Stimulated activated CD4-positive, alpha-beta T cell treated with anti-CD3 and anti-CD28 coated beads, Interleukin-4, amount 100 ng/mL, for 24 hours (primary cell): ENCODE measurements at places on chromosomes 2 and 18.
A peak's percentile ranks its signal among the peaks of the same experiment; 100 is the strongest.

DNA sequence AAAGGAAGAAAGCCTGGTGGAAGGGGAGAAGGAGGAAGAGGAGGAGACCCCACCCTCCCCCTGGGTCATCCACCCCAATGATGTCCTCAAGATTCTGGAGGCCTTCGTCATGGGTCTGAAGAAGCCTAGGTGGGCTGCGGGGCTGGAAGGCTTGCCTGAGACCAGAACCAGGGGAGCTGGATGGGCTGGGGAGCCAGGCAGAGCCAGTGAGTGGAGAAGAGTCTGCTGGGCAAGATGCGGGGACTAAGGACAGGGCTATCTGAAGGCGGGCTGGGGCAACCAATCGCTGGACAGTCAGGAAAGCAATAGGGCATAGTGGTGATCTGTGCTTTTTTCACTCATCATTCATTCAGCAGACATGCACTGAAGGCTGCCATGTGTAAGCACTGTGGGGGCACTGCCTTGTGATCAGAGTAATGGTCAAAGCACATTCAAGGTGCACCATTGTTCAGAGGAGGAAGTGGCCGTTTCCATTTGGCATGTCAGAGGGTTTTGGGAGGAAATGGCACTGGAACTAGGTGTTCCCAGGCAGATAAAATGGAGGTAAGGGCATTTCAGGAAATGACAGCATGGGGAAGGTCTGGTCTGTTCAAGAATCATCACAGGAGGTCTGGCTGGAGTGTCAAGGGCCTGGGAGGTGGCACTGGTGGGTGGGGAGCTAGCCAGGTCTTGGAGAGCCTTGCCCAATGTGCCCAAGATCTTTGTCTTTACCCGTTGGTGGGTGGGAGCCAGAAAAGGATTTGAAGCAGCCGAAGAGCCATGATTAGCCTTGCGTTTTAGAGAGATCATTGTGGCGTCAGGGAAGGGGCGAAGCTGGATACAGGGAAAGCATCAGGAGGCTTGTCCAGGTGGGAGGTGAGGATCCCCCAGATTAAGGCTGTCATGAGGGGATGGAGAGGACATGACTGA lies 24.2 kb downstream of the OTOF start:
- no peak for DNase-seq

GRCh38 chr2:23813438-23813837 lies 113.5 kb downstream of the ATAD2B start:
- DNase-seq, result no peak

DNA sequence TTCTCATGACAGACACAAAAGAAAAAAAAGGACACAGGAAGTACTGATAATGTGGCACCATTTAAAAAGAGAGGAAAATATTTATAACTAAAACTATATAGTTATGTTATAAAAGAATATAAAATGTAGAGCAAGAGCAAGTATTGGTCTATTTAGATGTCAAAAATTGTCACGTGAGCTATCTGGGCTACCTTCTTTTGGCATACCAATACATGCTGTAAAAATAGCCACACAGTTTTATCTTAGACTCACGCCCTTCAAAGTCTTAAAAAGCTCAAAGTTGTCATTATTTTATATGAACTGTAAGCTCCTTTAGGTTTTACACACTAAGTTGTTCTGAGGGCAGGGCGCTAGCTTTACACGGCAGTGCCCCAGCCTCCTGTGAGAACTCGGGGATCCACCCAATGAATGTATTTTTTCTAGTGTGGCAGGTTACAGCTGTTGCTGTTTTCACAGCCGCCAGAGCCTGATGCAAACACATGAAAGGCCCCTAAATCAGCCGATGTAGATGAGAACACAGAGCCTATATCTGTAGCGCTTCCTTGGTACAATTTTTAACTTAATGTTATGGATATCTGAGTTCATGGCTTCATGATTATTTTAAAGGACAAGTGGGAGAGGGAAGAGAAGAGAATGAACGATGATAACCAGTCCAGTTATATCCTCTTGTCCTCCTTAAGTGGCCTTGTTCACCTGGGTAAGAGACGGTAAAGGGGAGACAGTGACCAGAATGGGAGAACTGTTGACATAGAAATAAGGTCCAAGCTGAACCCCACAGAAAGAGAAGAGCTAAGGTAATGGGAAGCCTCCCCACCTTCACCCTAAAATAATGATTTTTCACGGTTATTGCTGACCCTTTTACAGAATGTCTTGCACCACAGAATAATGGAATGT lies 130.8 kb downstream of the CACNB4 start:
- DNase-seq, result no peak

DNA sequence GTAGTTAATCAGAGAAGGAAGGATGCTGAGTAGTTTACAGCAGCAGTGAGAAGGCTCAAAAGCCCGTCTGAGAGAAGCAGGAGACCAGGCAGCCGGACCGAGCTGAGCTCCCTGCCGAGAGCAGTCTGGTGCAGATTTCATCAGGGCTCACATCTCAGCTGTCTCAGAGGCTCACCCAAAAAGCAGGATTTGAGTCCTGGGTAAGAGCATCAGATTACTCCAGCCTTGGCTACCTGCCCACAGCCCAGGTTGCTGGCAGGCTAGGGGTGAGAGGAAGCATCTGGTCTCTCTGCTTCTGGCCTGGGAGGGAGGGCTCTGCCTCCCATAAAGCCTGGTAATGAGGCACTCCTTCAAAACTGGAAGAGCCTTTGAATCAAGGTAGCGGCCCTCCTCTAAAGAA lies 140.5 kb downstream of the ST6GAL2 start:
- no peak for DNase-seq

GRCh38 chr2:67393237-67393636 lies 3.9 kb upstream of the ETAA1 start:
- DNase-seq, result no peak

DNA sequence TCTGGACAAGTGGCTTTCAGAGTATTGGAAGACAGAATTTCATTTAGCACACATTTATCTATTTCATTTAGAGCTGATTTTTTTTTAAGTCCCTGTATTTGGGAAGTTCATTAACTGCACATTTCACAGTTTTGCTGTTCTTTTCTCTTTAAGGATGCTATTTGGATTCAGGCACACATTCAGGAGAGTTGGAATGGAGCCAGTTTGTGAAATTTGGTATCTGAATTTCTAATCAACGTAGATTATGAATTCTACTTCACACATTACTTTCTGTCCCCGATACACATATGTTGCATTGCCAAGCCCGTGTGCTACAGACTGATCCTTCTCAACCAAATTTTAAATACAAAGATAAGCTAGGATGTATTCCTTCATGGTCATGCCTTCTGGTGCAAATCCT lies 503.9 kb downstream of the IRS1 start:
- DNase-seq, result no peak

DNA sequence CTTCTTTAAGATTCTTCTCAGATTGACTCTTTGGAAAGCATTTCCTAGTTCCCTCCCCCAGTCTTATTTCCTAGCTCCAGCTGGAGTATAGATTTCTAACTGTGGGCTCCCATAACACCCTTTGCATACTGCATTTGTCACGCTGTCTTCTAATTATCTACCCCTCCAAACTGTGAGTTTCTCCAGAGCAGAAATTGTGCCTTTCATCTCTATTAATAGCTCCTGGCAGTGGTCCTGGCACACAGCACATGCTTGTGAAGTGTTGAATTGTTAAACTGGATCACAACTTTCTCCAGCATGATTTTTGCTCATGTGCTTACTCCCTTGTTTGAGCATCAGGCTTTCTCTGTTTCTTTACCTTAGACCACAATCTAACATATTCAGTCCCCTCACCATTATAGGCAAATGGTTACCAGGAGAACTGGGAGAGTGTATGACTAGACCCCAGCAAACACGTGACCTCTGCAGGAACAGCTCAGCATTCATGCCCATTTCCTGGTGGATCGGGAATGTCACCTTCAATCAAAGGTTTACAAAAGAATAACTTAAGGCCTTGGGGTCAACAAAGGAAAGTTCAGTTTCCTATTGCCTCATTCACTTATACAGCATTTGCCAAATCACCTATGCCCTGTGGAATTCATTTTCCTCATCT lies 175.7 kb upstream of the TANK start:
- no peak for DNase-seq

DNA sequence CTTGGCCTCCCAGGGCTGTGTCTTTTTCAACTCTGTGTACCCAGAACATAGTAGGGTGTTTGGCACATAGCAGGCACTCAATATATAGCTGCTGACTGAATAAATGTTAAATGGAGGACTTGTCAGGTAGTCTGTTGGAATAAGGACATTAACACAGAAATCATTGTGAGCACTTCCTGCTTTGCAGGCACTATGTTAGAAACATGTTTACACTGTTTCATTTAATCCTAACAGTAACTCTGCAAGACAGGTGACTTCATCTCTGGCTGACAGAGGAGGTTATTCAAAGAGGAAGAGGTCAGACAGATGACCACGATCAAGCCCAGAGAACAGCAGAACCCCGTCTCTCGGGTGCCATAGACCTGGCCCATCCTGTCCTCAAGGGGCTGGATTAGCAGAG lies 28.0 kb upstream of the PIEZO2 start:
- no peak for DNase-seq

DNA sequence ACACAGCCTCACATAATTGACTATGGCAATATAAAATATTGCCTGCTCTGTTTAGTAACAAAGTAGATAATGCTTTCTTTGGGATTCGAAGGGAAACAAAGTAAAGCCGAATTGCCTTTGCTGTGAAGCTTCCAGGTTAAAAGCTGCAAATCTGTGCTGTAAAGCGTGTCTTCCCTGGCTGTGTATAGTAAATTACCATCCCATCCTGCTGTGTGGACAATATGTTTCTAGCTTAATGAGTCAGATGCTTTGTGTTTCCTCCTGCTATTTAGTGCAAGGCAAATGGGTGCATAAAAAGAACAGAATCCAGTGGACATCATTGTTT lies 265.1 kb downstream of the SOCS6 start:
- no peak for DNase-seq

GRCh38 chr18:12257996-12258718 lies 4.0 kb downstream of the CIDEA start:
- DNase-seq, result no peak

DNA sequence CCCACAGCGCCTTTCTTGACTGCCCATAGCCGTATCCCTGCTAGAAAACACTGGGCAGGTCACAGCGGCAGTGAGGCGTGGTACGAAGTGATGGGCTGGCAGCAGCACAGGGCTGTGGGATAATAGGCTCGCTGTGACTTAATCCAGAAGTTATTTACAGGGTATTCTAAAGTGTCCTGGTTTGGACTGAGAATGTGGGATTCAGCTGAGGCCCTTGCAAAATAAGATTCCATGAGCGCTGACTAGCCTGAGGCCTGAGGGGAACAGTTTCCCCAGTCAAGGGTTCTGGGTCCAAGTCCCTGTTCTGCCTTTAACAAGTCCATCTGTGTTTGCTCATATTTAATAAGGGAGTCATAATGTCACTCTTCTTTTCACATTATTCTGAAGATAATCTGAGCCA lies 34.6 kb downstream of the SETBP1 start:
- no peak for DNase-seq

DNA sequence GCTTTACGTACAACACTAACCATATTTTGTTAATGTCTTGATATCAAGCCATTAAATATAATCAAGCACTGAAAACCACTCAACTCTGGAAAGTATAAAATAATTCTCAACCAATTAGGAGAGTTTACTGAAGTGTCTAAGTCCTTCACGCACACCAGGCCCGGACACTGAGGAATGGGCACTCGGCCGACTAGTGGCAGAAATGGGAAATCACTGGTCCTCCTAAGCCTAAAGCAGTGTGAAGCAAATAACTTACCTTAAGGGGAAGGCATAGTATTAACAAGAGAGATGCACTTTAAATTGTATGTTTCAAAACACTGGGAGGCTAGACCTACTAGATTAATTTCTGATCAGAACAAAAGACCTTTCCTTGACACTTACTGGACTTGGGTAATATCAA lies 45.7 kb downstream of the FAM210A start:
- no peak for DNase-seq

GRCh38 chr2:16149349-16150243 lies 209.2 kb downstream of the MYCN start:
- DNase-seq, result no peak

GRCh38 chr18:56889621-56890020 lies 238.5 kb downstream of the WDR7 start:
- no peak for DNase-seq

GRCh38 chr2:131063501-131064283 lies 29.6 kb downstream of the FAM168B start:
- DNase-seq, result no peak

GRCh38 chr2:86368161-86368824 lies 30.9 kb upstream of the REEP1 start:
- DNase-seq, result peak; percentile 33

GRCh38 chr2:175036582-175037018 lies 31.4 kb upstream of the CHN1 start:
- no peak for DNase-seq
